ENCODE measurements at places on chromosomes 5 and 9.

DNA sequence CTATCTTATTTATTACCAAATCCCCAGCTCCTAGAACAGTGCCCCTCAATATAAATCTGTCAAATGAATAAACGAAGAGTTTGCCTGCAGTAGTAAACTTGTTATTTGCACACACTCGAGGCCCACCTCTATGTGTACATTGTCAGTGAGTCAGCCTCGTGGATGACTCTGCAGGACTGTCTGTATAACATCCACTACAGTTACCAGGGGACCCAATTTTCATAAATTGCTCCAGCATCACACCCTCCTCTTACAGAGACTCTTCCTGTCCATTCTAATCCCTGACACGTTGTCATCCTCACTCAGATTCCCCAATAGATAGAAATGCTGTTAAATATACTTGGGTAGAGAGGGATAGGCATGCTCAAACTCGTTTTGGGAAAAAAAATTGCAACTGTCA is 478.5 kb downstream of the RAB3C start:
- peak; percentile 91 for DNase-seq

DNA sequence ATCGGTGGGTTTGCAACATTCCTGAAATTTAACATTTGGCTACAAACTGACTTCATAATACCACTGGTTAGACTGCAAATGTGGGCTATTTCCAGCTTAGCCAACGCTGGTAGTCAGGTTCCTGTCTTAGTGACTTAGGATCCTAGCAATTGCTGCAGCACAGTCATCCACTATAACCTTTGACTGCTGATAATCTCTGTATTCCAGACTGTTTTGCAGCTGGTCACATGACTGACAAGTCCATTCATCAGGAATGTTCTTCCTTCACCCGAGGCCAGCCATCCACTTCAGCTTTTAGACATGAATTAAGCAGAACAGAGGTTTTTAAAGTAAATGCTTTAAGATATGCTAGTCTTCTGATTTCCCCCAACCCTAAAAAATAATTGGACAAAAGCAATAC is 425.9 kb upstream of the MPDZ start:
- DNase-seq: no peak

GRCh38 chr9:8282535-8282934 is 483.0 kb upstream of the DMAC1 start:
- no peak for DNase-seq

- DNase-seq: no peak
Measured at GRCh38 chr5:174922955-174923354, 198.6 kb downstream of the MSX2 start.

GRCh38 chr5:170693701-170694100 is 89.8 kb upstream of the GABRP start:
- no peak for DNase-seq

GRCh38 chr9:7542693-7543092 is 256.9 kb downstream of the DMAC1 start:
- DNase-seq: peak; percentile 61

GRCh38 chr5:107424491-107424890 is 246.2 kb downstream of the EFNA5 start:
- no peak for DNase-seq

- no peak for DNase-seq
Measured at GRCh38 chr9:95740217-95741004, 135.1 kb upstream of the ERCC6L2 start.

DNA sequence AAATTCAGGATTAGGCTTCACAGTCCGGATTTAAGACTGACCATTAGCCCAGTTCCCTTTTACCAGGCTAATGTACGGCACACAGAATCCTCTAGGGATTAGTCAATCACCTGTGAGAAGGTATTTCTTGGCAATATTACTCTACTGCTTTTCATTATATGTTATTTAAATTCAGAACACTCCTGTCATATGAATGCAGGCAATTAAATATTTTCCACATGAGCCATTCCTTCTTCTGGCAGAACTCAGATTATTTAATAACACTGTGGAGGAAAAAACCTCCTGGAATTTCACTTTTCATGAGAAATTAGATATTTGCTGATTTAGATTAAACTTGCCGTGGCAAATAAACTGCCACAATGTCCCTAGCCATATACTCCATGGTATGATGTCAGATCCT is 1357.5 kb upstream of the C9orf72 start:
- DNase-seq: no peak

- peak; percentile 57 for DNase-seq
Measured at GRCh38 chr5:124524552-124525232, 221.7 kb downstream of the ZNF608 start.

- DNase-seq: no peak
Measured at GRCh38 chr9:2134391-2134790, 119.2 kb downstream of the SMARCA2 start.

DNA sequence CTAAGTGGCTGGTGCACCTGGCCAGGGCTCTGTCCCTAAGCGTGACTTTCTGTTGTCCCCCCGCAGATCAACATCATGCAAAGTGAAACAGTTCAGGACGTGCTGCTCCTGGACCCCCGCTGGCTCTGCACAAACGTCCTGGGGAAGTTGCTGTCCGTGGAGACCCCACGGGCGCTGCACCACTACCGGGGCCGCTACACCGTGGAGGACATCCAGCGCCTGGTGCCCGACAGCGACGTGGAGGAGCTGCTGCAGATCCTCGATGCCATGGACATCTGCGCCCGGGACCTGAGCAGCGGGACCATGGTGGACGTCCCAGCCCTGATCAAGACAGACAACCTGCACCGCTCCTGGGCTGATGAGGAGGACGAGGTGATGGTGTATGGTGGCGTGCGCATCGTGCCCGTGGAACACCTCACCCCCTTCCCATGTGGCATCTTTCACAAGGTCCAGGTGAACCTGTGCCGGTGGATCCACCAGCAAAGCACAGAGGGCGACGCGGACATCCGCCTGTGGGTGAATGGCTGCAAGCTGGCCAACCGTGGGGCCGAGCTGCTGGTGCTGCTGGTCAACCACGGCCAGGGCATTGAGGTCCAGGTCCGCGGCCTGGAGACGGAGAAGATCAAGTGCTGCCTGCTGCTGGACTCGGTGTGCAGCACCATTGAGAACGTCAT is 19.7 kb upstream of the CTSL start:
- DNase-seq: no peak

- no peak for DNase-seq
Measured at GRCh38 chr5:119279093-119279492, 76.7 kb upstream of the TNFAIP8 start.

DNA sequence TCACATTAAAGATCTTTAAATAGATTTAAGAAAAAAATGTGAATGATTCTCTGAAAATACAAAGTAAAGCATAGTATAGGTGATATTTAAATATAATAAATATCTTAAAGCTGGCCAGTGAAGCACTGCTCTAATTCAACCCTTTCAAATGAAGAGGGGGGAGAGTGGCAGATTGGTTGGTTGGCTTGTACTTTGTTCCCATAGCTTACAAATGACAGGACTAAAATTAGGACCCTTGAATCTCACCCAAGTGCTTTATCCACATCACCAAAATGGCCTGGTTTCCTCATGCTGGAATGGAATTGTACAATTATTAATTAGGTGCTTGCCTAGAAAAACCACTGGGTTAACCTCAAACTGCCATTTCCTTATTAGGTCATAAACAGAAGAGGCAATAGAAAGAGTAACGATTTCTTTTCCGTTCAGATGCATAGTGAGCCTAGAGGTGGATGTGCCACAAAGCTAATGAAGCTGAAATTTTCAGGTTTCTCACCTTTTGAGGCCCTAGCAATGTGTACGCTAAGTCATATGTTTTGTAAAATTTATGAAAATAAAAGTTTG is 354.5 kb upstream of the CDH6 start:
- no peak for DNase-seq

DNA sequence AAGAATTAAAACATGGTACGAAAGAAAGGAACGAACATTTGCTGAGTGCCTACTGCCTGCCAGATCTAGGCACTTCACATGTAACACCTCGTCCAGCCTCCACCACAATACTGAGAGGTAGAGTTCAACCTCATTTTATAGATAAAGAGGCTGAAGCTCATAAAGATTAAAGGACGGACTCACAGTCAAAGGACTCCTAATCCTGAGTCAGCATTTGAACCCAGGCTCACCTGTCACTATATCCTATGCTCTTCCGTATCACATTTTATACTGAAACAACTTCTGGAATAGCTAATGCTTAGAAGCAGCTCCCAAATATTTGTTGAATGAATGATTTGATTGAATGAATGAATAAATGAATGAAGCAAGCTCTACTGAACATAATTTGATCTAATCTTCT is 22.5 kb downstream of the PDCD1LG2 start:
- DNase-seq: no peak

DNA sequence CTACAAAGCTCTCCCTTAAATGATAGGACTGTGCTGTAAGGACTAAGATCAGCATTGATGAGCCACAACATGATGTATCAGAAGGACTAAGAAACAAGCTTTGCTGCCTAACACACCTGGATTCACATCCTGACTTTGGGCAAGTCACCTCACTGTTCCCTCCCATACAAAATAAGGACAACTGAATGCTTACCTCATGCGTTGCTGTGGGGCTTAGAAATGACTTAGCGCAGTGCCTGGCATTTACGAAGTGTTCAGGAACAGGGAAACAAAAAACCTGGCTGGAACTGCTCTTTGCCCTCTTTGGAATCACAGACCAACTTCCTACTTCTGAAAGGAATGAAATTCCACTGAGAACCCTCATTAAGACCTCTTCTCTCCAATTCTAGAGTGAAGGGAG is 113.7 kb downstream of the BAAT start:
- no peak for DNase-seq

GRCh38 chr5:6710551-6711318 is 2.5 kb upstream of the TENT4A start:
- DNase-seq: no peak

DNA sequence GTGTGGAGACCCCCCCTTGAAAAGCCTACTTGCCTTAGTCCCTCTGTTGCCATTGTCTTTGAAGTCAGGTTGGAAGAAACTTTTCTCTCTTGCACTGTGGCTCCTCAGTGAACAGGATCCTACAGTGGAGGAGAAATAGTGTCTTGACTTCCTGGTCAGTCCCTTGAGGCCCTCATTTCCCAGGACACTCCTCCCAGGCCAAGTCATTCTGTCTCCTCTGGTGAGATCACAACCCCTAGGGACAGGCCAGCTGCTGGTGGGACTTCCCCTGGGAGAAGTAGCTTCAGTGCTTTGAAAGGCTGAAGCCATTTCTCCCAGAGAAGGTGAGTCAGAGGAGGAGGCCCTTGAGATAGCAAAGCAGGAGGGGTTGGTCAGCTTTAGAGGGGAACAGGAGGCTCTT is 10.1 kb upstream of the GRIA1 start:
- DNase-seq: peak; percentile 58

GRCh38 chr5:84286662-84287061 is 98.0 kb downstream of the EDIL3 start:
- DNase-seq: no peak

GRCh38 chr5:154447089-154447725 is 1.4 kb downstream of the SAP30L start:
- DNase-seq: no peak

GRCh38 chr9:97567182-97567893 is 65.8 kb downstream of the TSTD2 start:
- DNase-seq: no peak

DNA sequence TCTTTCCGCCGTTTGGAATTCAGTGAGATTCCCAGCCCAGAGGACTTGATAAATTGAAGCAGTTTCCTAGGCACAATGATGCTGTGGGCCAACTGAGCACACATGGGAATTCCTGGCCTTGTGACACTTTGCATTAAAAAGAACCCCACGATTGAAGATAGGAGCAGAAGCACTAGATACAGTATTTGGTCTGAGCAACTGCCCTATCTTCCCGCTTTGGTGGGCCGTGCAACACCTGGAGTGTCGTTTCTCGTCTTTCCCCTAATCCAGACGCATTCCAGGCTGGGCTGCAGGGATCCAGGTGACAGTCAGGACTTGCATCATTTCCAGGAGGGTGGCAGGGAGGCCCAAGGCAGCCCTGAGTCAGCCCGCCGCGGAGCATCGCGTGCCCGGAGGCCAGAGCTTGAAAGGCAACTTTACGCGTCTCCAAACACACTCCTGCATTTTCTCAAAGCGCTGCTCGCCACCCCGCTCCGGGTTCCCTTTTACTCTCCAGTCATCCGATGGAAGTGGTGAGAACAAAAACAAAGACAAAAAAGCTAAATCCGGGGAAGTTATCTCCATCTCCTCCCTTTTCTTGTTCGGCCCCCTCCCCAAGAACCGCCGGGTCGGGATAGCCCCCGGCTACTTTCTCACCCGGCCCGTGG is 753 bp upstream of the STC2 start:
- DNase-seq: peak; percentile 84

DNA sequence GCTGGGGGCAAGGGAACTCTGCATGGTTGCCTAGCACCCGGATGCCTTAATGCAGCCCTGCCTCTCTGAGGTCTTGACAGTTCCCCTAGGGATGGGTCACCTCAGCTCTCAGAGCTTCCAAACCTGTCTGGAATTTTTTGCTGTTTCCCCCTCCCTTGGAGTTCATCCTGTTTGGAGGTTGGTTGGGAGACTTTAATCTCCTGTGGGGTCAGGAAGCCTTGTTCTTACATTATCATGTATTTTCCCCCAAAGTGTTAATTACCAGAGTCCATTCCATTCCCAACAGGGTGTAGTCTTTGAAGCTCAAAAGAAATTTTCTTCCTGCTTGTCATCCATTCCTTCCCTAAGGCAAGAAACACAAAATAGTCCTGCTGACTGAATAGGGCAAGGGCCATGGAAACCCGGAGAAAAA is 150.3 kb upstream of the SPRY4 start:
- DNase-seq: no peak

DNA sequence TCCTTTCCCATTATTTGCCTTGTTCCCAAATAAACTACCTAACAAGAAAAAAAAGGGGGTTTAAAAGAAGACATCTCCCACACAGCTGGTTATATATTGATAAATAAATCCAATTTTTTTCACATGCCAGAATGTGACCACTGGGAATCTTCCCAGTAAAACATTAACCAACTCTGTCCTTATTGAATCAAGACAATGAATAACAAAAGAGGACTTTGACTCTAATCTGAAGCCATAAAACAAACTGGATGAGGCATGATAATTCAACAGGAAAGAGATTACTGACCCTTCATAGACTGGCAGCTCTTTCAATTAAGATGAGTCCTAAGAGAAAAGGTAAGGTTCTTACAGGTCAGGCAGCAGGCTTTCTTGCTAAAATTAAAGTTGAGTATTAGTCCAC is 165.8 kb upstream of the CDH6 start:
- DNase-seq: peak; percentile 73

DNA sequence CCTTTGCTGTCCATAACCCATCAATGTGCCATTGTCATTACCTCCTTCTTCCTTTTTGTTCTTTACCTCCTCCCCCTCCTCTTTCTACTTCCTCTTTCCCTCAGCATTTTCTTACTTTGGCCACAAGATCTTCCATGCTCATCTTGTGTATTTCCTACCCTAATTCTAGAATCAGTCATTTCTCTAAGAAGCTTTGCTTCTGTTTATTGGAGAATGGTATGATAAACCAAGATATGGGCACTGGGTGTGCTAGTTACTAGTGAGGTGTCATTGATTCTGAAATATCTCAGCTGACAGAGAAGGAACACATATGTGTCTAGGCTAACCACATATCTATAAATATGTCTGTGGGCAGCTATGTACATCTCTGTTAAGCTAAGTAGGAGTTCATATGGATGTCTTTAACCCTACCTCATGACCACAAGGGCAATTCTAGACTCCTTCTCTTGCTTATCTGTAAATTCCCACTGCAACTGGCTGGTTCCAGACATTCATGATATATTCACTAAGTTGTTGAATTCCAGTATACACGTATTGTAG is 2051.3 kb upstream of the CDH9 start:
- DNase-seq: no peak
